ENCODE measurements at places on chromosomes 12 and 14. TPM values are rescaled to one million over a fixed set of nuclear protein-coding genes. Genes with fewer than 3 reads are reported as not detected.
A peak's percentile ranks its signal among the peaks of the same experiment; 100 is the strongest.

- DNase-seq: no peak
- H3K27me3 ChIP-seq: peaks cover 10% of the 10 kb centered on the region
- H3K4me3 ChIP-seq: no peak overlapping the region
- H3K27ac ChIP-seq: no peak overlapping the region
- no peaks in the 10 kb centered on the region for H3K4me1 ChIP-seq
Measured at GRCh38 chr12:2317772-2318171, 265.0 kb downstream of the CACNA1C start.

GRCh38 chr14:104818714-104819161 lies 17.8 kb downstream of the ZBTB42 start:
- H3K27me3 ChIP-seq: peaks cover 1% of the 10 kb centered on the region
- no peaks in the 10 kb centered on the region for H3K36me3 ChIP-seq
- no peak overlapping the region for H3K4me3 ChIP-seq
- H3K4me1 ChIP-seq: peaks cover 20% of the 10 kb centered on the region

- no peak for DNase-seq
- no peaks in the 10 kb centered on the region for H3K36me3 ChIP-seq
- H3K4me3 ChIP-seq: no peak overlapping the region
- no peak overlapping the region for H3K27ac ChIP-seq
Measured at GRCh38 chr12:93164103-93164880, 213.4 kb upstream of the NUDT4 start.

DNA sequence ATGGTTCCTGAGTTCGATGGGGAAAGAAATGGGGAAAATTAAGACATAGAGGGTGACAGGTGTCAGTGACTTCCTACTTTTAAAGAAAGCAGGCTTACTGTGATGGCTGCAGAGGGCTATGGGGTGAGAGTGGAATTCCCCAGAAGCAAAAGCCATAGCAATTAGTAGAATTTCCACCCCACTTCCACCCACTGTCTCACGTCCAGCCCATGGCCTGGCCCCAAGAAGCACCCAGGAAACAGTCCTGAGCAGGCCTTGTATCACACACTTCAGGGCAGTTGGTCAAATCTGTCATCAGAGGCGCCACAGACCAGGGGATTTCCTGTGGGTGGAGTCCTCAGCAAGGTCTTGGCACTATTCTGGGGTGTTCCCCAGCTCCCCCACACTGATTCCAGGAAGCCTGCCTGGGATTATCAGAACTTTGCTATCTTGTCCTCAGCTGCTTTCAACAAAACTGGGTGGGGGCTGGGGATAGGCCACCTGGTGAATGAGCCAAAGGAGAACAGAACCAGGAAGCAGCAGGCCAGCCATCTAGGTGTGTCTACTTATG lies 120.1 kb upstream of the CCND2 start:
- DNase-seq: peak; percentile 87
- peaks cover 87% of the 10 kb centered on the region for H3K4me1 ChIP-seq
- H3K4me3 ChIP-seq: peak overlapping the region; percentile 53

- H3K36me3 ChIP-seq: no peaks in the 10 kb centered on the region
- no peak overlapping the region for H3K4me3 ChIP-seq
- H3K4me1 ChIP-seq: no peaks in the 10 kb centered on the region
Measured at GRCh38 chr12:82015623-82016347, 256.6 kb upstream of the PPFIA2 start.

GRCh38 chr14:58749066-58749669 lies 111.4 kb downstream of the DACT1 start:
- peaks cover 7% of the 10 kb centered on the region for H3K4me1 ChIP-seq
- H3K27me3 ChIP-seq: peaks cover 2% of the 10 kb centered on the region
- H3K27ac ChIP-seq: no peak overlapping the region
- H3K36me3 ChIP-seq: no peaks in the 10 kb centered on the region

GRCh38 chr14:32254952-32255679 lies 52.0 kb upstream of the RNU6-8 start:
- peaks cover 16% of the 10 kb centered on the region for H3K4me1 ChIP-seq
- DNase-seq: peak; percentile 60
- no peak overlapping the region for H3K27ac ChIP-seq

- H3K27ac ChIP-seq: no peak overlapping the region
- no peaks in the 10 kb centered on the region for H3K36me3 ChIP-seq
- no peaks in the 10 kb centered on the region for H3K4me1 ChIP-seq
- H3K4me3 ChIP-seq: no peak overlapping the region
- no peak for DNase-seq
- peaks cover 8% of the 10 kb centered on the region for H3K27me3 ChIP-seq
Measured at GRCh38 chr12:47449797-47450196, 256.0 kb downstream of the RPAP3 start.

GRCh38 chr14:76884853-76885276 lies 58.7 kb downstream of the LRRC74A start:
- H3K27ac ChIP-seq: no peak overlapping the region
- peaks cover 6% of the 10 kb centered on the region for H3K4me1 ChIP-seq
- no peak overlapping the region for H3K4me3 ChIP-seq
- no peak for DNase-seq
- H3K36me3 ChIP-seq: no peaks in the 10 kb centered on the region
- peaks cover 14% of the 10 kb centered on the region for H3K27me3 ChIP-seq

GRCh38 chr12:18139989-18140596 lies 50.1 kb upstream of the RERGL start:
- no peak for DNase-seq
- no peak overlapping the region for H3K27ac ChIP-seq
- no peak overlapping the region for H3K4me3 ChIP-seq
- no peaks in the 10 kb centered on the region for H3K36me3 ChIP-seq
- H3K27me3 ChIP-seq: no peaks in the 10 kb centered on the region

- peak; percentile 73 for DNase-seq
- peaks cover 17% of the 10 kb centered on the region for H3K4me1 ChIP-seq
- no peak overlapping the region for H3K4me3 ChIP-seq
- no peak overlapping the region for H3K27ac ChIP-seq
Measured at GRCh38 chr12:49777800-49778748, 36.7 kb downstream of the TMBIM6 start.

- peak overlapping the region; percentile 51 for H3K4me3 ChIP-seq
- DNase-seq: no peak
- no peaks in the 10 kb centered on the region for H3K36me3 ChIP-seq
Measured at GRCh38 chr12:57129321-57129842, 1.1 kb downstream of the LRP1 start.

GRCh38 chr12:9096563-9097176 lies 19.0 kb downstream of the A2M start:
- no peaks in the 10 kb centered on the region for H3K27me3 ChIP-seq
- H3K4me1 ChIP-seq: no peaks in the 10 kb centered on the region
- H3K4me3 ChIP-seq: no peak overlapping the region
- no peak for DNase-seq

- no peak for DNase-seq
- H3K4me3 ChIP-seq: no peak overlapping the region
- H3K4me1 ChIP-seq: no peaks in the 10 kb centered on the region
- H3K27ac ChIP-seq: no peak overlapping the region
Measured at GRCh38 chr14:101365329-101366158, 195.8 kb upstream of the DIO3 start.

GRCh38 chr12:123971770-123972456 lies 718 bp downstream of the CCDC92 start:
- peak overlapping the region; percentile 52 for H3K27ac ChIP-seq
- peaks cover 20% of the 10 kb centered on the region for H3K36me3 ChIP-seq
- H3K27me3 ChIP-seq: no peaks in the 10 kb centered on the region
- peak overlapping the region; percentile 77 for H3K4me3 ChIP-seq

- peaks cover 6% of the 10 kb centered on the region for H3K4me1 ChIP-seq
- H3K36me3 ChIP-seq: peaks cover 8% of the 10 kb centered on the region
- H3K4me3 ChIP-seq: no peak overlapping the region
- H3K27me3 ChIP-seq: peaks cover 51% of the 10 kb centered on the region
- DNase-seq: no peak
- no peak overlapping the region for H3K27ac ChIP-seq
Measured at GRCh38 chr12:117970334-117970733, 1.5 kb upstream of the KSR2 start.

DNA sequence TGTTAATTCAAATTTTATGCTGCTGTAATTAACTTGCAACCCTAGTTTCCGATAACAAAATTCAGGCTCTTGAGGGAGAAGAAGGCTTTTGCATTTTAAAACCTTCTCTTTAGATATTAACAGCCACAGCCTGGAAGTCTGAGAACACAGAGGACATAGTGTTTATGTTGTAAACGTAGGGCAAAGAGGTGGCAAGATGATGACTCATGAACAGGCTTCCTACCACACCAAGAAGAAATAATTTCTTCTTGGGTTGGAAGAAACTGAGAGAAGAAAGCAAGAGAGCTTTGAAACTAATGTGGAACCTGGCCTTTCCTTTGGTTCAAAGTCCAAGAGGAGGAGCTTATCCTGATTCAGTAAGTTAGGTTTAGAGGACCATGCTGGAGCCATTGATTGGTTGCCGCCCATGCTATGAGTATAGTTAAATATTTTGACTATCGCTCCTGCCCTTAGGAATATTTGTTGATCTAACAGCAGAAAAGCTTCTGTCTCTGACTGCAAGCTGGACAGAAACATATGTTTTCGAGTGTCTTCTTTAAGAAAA lies 31.8 kb downstream of the CCDC198 start:
- H3K36me3 ChIP-seq: no peaks in the 10 kb centered on the region
- no peak for DNase-seq
- no peak overlapping the region for H3K4me3 ChIP-seq

- H3K27me3 ChIP-seq: peaks cover 17% of the 10 kb centered on the region
- no peak for DNase-seq
- H3K4me3 ChIP-seq: no peak overlapping the region
- H3K27ac ChIP-seq: no peak overlapping the region
- no peaks in the 10 kb centered on the region for H3K36me3 ChIP-seq
- no peaks in the 10 kb centered on the region for H3K4me1 ChIP-seq
Measured at GRCh38 chr14:103233328-103233727, 100.7 kb upstream of the EIF5 start.

DNA sequence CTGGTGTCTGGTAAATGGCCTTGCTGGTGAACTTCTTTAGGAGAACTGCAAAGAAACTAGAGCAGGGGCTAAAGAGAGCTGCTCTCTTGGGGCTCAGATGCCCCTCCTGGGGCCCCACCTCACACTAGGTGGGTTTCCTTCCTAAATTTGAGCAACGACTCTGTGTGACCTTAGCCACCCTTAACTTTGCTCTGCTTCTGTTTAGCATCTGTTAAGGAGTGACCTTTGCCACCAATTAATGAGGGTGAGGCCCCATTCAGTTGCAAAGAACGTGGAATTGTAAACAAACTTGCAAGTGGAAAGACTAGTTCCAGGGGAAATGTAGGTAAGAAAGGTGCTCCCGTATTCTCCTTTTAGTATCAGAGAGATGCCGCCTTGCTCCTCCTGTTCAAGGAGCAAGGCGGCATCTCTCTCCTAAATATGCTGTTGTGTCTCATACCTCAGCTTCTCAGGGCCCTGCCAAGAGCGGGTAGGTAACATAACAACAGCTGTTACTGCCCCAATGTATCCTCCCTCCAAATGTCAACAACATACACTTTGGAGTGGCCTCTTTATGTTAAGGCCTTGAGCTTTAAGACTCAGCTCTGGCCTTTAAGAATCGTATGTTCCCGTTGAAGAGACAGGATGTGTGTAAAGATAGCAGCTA lies 77.6 kb upstream of the FUT8 start:
- H3K27me3 ChIP-seq: no peaks in the 10 kb centered on the region
- peaks cover 56% of the 10 kb centered on the region for H3K4me1 ChIP-seq
- H3K27ac ChIP-seq: peak overlapping the region; percentile 18
- H3K36me3 ChIP-seq: peaks cover 8% of the 10 kb centered on the region
- no peak overlapping the region for H3K4me3 ChIP-seq

GRCh38 chr12:25529738-25530137 lies 23.3 kb downstream of the LMNTD1 start:
- no peaks in the 10 kb centered on the region for H3K27me3 ChIP-seq
- no peaks in the 10 kb centered on the region for H3K4me1 ChIP-seq
- H3K4me3 ChIP-seq: no peak overlapping the region
- H3K36me3 ChIP-seq: no peaks in the 10 kb centered on the region

GRCh38 chr12:115923851-115924250 lies 353.6 kb downstream of the MED13L start:
- no peaks in the 10 kb centered on the region for H3K4me1 ChIP-seq
- no peak overlapping the region for H3K27ac ChIP-seq
- H3K36me3 ChIP-seq: no peaks in the 10 kb centered on the region
- H3K27me3 ChIP-seq: peaks cover 14% of the 10 kb centered on the region

DNA sequence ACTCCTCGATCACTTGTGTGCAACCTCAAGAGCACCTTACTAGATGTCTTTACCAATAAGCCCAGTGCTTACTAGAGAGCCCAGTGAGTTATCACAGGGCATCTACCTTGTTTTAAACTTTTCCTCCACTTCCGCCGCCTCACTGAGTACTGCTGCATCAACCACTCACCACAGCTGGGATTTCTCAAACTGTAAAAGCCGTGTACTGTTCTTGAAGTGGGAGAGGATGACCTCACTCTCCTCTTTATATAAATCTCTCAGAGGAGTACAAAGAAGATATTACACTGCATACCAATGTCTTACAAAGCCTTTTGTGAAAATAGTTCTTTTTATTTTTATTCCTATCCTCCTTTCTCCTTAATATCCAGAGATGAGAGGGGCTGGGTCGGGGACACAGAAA lies 94.1 kb downstream of the PLCZ1 start:
- no peak overlapping the region for H3K4me3 ChIP-seq
- no peaks in the 10 kb centered on the region for H3K27me3 ChIP-seq
- H3K27ac ChIP-seq: no peak overlapping the region

- H3K27me3 ChIP-seq: no peaks in the 10 kb centered on the region
- no peaks in the 10 kb centered on the region for H3K4me1 ChIP-seq
- DNase-seq: no peak
- H3K4me3 ChIP-seq: no peak overlapping the region
- no peak overlapping the region for H3K27ac ChIP-seq
Measured at GRCh38 chr14:93343266-93343665, 3.7 kb upstream of the COX8C start.

- no peaks in the 10 kb centered on the region for H3K4me1 ChIP-seq
- H3K4me3 ChIP-seq: no peak overlapping the region
- DNase-seq: no peak
- H3K27me3 ChIP-seq: no peaks in the 10 kb centered on the region
- H3K36me3 ChIP-seq: peaks cover 55% of the 10 kb centered on the region
- H3K27ac ChIP-seq: no peak overlapping the region
Measured at GRCh38 chr12:132019891-132020290, 70.1 kb downstream of the EP400 start.

- peaks cover 15% of the 10 kb centered on the region for H3K27me3 ChIP-seq
- H3K4me1 ChIP-seq: peaks cover 10% of the 10 kb centered on the region
- no peak for DNase-seq
- no peak overlapping the region for H3K27ac ChIP-seq
- no peaks in the 10 kb centered on the region for H3K36me3 ChIP-seq
Measured at GRCh38 chr14:21523203-21523602, 2.9 kb downstream of the SALL2 start.

The SYNDIG1L gene
- total RNA-seq: not detected

The TMEM119 gene
- 0.80 TPM for total RNA-seq

The LRR1 gene
- total RNA-seq: 53.2 TPM

The TAS2R43 gene
- total RNA-seq: 0.63 TPM

The SDSL gene
- total RNA-seq: not detected

The FBXO33 gene
- total RNA-seq: 23.1 TPM

The LMNTD1 gene
- not detected for total RNA-seq

The KRT77 gene
- total RNA-seq: not detected

The AQP2 gene
- total RNA-seq: not detected

The STON2 gene
- 3.0 TPM for total RNA-seq

The SLC6A13 gene
- not detected for total RNA-seq

The GALNT4 gene
- 23.3 TPM for total RNA-seq

The SLCO1B3 gene
- total RNA-seq: not detected

The STXBP6 gene
- total RNA-seq: not detected

The GLT1D1 gene
- not detected for total RNA-seq

The TMPRSS12 gene
- total RNA-seq: not detected

The PTPN6 gene
- 299 TPM for total RNA-seq

The SGPP1 gene
- total RNA-seq: 20.6 TPM

The NAB2 gene
- total RNA-seq: 8.7 TPM

The CD63 gene
- total RNA-seq: 177 TPM

Data from activated CD4-positive, alpha-beta memory T cell treated with anti-CD3 and anti-CD28 coated beads, Interleukin-2, amount 10 ng/mL, durations not matched to agents 7 days and 5 days (primary cell).